ENCODE measurements at places on chromosomes 16 and 17. TPM values are rescaled to one million over a fixed set of nuclear protein-coding genes. Genes with fewer than 3 reads are reported as not detected.
A peak's percentile ranks its signal among the peaks of the same experiment; 100 is the strongest.

TEKT5 gene
- total RNA-seq, result not detected

MYL11 gene
- not detected for total RNA-seq

TP53TG3F gene
- not detected for total RNA-seq

DNA sequence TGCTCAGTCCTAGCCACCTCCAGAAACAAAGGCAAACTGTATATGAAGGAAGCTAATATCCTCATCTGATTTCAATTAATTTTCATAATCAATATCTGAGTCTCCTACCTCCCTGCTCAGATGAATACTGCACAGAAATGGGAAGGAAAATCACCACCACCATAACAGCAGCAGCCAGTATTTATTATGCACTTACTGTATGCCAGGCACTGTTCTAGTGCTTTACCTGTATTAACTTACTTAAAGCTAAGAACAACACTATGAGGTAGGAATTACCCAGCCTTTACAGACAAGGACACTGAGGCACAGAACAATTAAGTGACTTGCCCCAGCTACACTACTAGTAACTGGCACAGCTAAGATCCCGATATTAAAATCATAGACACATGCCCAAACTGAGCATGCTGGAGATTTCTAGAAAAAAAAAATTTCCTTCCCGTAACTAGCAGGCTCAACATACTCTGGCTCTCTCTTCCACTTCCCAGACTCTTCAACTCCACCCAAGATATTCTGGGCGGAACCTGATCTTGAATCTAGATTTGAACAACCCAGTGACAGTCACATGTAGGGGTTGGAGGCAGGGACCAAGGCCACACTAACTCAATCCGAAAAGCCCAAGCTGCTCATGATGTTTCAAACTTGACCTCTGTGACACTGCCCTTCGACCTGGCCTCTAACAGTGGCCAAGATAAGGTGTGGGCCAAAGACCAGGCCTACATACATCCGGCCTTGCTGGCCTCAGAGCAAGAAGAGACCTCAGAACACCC is 3.9 kb downstream of the TRIM25 start:
- peak overlapping the region; percentile 97 for H3K27ac ChIP-seq
- no peaks in the 10 kb centered on the region for H3K27me3 ChIP-seq
- H3K4me1 ChIP-seq, result peaks cover 77% of the 10 kb centered on the region

DNA sequence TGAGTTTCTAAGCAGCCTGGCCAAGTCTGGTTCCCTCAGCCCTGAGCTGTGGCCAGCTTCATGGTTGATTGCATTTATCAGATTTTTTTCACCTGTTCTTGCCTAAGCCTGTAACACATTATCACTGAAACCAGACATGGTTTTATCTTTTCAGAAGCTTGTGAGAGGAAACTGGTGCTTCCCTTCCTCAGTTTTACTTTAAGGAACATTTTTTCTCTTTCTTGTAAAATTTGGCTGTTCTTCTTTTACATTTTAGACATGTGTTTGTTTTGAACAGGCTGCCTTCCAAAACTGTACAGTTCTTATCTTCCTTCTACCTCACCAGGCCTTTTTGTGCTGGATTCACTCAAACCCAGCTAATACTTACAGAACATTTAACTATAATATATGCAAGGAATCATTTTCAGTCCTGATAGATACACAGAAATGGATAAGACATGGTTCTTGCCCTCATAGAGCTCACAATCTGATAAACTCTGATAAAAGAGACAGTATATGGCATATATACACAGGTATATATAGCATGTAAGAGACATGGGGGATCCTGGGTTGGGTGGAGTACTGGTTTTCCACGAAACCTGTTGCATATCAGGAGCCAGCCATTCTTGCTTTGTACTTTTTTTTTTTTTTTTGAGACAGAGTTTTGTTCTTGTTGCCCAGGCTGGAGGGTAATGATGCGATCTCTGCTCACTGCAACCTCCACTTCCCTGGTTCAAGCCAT is 44.5 kb downstream of the ZNRF1 start:
- no peak overlapping the region for H3K4me3 ChIP-seq
- H3K36me3 ChIP-seq, result no peaks in the 10 kb centered on the region
- no peak overlapping the region for H3K27ac ChIP-seq
- no peak for DNase-seq
- H3K4me1 ChIP-seq, result no peaks in the 10 kb centered on the region

DNA sequence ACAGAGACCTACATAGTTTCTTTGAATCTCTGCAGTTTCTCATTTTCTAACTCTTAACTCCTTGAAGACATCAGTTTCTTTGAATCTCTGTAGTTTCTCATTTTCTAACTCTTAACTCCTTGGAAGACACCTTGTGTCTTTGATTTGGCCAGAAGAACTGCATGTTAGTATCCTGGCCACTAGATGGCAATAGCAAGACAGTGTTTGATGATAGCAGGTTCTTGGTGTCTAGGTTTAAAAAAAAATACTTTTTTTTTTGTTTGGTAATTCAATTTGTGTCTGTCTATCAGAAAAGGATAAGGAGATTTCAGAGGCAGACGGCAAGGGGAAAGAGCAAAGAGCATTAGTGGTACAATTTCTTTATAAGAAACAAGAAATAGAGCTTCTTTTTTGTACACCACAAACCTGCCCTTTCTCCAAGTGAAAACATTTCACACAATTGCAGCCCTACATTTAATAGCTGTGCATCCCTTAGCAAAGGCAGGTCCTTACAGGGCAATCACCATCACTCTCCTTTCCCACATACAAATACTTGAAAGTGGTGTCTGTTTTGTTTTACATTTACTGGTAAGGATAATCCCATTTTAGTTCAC is 1324.9 kb upstream of the CDH8 start:
- H3K4me1 ChIP-seq, result no peaks in the 10 kb centered on the region
- no peak overlapping the region for H3K4me3 ChIP-seq
- no peak overlapping the region for H3K27ac ChIP-seq
- no peaks in the 10 kb centered on the region for H3K36me3 ChIP-seq
- no peak for DNase-seq

- H3K4me1 ChIP-seq, result peaks cover 29% of the 10 kb centered on the region
- DNase-seq, result no peak
- H3K4me3 ChIP-seq, result no peak within 1 kb of the TSS
- H3K27me3 ChIP-seq, result no peaks in the 10 kb centered on the region
These were observed at the start of gene CAPNS2 for GRCh38 chr16:55566432-55567175. TSS of gene CAPNS2 (plus strand) at chr16:55566684. CDS start at chr16:55566757, 73 bp downstream.

Measured in spleen (tissue), 13 donors.